ENCODE measurements at places on chromosomes 1 and 21.

- no peak for DNase-seq
These were observed 43.7 kb upstream of the SLC44A3 start for GRCh38 chr1:94776474-94776873.

GRCh38 chr1:48810740-48811139, 34.0 kb upstream of the BEND5 start:
- no peak for DNase-seq

DNA sequence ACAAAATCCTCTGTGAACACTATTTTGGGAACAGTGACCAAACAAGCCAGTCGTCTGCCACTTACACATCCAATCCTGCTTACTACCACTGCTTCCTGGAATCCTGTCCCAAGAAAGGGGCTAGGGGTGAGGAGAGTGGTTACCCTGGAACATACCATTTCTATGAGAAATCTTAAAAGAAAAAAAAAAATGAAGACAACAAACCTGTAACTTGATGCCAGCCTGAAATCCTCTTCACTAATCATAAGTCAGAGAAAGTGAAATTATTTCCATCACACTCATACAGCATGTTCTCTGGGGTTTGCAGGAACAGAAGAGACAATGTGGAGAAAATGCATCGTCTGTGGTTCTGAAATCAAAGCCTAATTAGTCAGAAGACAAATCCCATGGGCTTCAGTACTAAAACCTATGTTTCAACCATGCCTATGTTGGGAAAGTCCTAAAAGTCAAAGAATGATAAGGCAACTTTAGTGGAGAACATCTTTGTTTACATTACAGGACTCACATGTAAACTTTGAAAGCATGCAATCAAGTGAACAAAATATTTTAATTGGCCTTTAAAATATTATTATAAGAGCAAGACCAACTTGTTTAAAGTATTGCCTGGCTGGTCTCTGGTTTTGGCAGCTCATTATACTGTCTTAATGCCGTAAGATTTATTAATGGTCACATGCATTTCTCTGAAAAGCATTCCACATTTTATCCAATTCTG, 220.7 kb downstream of the LTN1 start:
- DNase-seq, result no peak

GRCh38 chr1:54804471-54805132, 3.5 kb upstream of the TTC22 start:
- DNase-seq, result no peak

DNA sequence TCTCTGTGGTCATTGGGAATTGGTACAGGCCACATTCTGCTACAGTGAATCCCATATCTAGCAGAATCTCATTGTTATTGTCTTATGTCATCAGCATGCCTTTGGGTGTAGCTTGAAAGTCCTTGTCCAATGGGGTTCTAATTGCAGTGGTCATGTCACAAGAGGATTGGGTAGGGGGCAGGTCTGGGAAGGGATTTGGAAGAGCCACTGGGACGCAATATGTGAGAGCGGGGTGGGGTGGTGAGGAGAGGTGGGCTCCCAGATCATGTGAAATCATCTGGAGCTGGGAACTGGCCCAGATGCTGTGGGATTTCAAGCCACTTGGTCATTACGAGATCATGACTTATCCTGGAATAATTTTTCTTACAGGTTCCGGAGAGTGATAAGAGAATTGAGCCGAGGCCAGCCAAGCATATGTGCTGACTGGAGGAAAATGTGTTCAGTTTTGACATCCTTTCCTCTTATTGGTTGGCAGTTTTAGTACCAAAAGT, 16.3 kb downstream of the CNIH3 start:
- no peak for DNase-seq

- DNase-seq, result no peak
These were observed 28.6 kb upstream of the PLCH2 start for GRCh38 chr1:2447276-2448097.

GRCh38 chr1:169644297-169644696, 14.4 kb upstream of the SELP start:
- no peak for DNase-seq

GRCh38 chr1:181032535-181032934, 1.2 kb upstream of the MR1 start:
- no peak for DNase-seq

- no peak for DNase-seq
These were observed 36.5 kb downstream of the SERBP1 start for GRCh38 chr1:67393737-67394136.

GRCh38 chr1:211677659-211678058, 2.2 kb upstream of the NEK2 start:
- DNase-seq, result no peak

GRCh38 chr21:40337981-40338380, 470.7 kb downstream of the PCP4 start:
- no peak for DNase-seq

GRCh38 chr1:239963856-239964255, 127.8 kb upstream of the FMN2 start:
- no peak for DNase-seq

- DNase-seq, result no peak
These were observed 36.1 kb upstream of the RUNX3 start for GRCh38 chr1:24966121-24966723.

DNA sequence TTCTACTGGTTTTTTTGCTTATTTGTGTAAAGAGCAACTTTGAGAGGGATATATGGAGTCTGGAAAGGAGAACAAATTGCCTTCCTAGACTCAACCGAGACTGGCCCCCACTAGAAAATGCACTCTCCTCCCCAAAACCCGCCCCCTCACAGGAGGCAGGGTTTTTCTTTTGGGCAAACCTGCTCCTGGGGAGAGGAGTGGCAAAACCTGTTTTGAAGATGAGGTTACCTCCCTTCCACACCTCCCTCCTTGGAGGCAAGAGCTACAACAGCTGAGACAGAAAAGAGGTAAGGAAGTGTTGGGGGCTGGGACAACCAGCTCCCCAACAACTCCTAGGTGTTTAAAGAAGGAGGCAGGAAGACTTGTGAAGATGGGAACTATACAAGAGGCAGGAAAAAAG, at the start of gene BNIPL:
Gene BNIPL (plus strand): TSS at position 231 of the 400 bp plus-strand sequence. CDS start 140 bp downstream, at position 371.
- no peak for DNase-seq

GRCh38 chr1:201673915-201674314, 135.0 kb downstream of the NAV1 start:
- DNase-seq, result no peak

GRCh38 chr1:159171688-159172501, 480 bp downstream of the CADM3 start:
- no peak for DNase-seq

GRCh38 chr1:28882009-28882628, 32.2 kb upstream of the EPB41 start:
- DNase-seq, result no peak

- no peak for DNase-seq
These were observed 107.3 kb downstream of the RNF220 start for GRCh38 chr1:44512313-44512885.

DNA sequence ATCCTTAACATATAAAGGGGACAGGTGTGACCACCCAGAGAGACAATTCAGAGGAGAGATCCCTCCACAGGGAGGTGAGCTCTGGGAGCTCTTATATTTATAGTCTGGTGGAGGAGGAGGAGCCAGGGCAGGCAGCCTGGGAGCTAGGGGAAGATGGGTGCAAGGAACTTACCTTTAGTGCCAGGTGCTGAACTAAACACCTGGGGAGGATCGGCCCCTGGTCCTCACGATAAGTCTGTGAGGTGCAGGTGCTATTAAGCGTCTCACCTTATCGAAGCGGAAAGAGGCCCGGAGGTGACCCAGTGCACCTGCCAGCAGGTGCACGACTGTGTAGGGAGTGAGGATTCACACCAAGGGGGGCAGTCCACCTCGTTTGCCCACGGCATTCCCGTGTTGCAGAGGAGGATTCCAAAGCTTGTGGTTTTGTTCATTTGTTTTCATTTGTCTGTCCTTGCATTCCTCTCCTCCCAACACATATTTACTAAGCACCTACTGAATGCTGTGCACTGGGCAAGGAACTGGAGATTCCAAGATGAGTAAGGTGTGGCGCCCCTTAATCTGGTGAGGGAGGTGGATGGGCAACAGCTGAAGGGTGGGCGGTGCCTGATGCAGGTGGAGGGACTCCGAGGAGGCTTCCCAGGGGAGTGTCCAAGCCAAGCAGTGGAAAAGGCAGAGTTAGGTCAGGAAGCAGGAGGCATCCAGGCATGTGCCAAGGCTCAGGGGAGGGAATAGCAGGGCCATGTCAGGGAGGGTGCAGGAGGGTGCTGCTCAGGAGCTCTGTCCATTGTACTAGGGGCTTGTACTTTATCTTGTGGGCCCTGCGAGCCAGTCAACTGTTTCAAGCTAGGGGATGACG, 11.5 kb downstream of the ARHGEF10L start:
- no peak for DNase-seq

- DNase-seq, result no peak
These were observed 11.5 kb upstream of the TNFRSF1B start for GRCh38 chr1:12155328-12155727.

DNA sequence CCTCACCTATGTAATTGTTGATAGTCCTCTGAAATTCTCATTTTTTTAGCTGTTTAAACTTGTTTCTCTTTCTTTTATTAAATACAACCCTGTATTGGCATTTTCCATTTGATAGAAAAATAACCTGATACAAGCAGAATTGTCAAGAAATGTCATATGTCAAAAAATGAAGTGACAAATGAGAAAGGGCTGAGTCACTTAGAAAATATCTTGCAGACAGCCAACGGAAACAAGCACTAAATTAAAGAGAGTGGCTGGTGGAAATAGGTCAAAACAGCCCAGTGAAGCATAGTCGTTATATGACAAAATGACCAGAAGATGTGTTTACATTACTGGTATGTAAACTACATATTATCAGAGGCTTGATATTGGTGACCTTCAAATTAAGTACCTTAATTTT, 484.4 kb downstream of the PLA2G4A start:
- DNase-seq, result no peak

- DNase-seq, result no peak
These were observed 4.5 kb upstream of the FOXO6 start for GRCh38 chr1:41356752-41357151.

All from stimulated activated CD8-positive, alpha-beta memory T cell treated with anti-CD3 and anti-CD28 coated beads, Interleukin-4, amount 100 ng/mL, for 1 hour (primary cell).